ENCODE measurements at places on chromosomes 2 and 18.

DNA sequence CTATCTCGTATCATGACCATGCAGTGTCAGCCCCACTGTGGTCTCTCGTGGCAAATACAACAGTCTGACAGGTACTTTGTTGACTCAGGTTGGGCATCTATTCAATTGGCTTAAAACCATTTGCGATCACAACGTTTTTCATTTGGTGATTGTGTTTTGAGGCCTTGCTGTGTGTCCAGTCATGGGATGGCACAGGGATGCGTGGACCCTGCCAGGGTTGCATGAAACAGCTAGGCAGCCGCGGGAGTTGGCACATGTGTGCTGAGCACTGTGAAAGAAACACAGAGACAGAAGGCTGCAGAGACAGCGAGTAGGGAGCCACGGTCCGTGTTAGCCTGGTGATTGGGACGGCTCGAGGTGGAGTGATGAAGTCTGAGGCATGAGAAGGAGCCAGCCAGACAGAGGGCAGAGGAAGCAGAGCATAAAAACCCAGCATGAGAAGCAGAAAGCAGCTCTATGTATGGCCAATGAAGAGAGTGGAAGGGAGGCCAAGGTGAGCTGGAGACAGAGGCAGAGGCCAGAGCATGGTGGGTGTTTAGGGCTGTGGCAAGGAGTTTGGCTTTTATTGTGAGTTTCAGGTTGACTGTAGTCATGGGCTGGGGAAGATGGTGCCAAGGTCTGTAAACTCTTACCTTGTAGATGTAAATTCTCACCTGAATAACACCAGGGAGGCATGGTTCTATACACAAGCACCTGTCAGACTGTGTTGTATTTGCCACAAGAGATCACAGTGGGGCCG lies 31.8 kb upstream of the IL1R1 start:
- no peak for DNase-seq

DNA sequence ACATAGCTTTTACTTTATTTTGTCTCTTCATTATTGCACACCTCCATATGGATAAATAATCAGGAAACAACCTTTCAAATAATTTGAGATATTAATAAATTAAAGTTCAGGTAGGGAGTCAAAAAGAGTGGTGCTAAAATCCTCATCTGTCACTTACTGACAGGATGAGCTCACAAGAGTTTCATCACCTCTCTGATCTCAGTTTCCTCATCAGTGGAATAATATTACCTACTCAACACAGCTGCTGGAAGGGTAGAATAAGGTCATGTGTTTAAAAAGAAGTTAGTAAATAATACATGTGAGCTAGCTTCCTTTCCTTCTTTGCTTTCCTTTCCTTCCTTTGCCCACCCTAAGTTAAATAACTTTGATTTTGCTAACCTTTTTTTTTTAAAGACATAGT lies 61.9 kb downstream of the RDH14 start:
- no peak for DNase-seq

- no peak for DNase-seq
These were observed 2.8 kb downstream of the SH3BP4 start for GRCh38 chr2:234954551-234954992.

DNA sequence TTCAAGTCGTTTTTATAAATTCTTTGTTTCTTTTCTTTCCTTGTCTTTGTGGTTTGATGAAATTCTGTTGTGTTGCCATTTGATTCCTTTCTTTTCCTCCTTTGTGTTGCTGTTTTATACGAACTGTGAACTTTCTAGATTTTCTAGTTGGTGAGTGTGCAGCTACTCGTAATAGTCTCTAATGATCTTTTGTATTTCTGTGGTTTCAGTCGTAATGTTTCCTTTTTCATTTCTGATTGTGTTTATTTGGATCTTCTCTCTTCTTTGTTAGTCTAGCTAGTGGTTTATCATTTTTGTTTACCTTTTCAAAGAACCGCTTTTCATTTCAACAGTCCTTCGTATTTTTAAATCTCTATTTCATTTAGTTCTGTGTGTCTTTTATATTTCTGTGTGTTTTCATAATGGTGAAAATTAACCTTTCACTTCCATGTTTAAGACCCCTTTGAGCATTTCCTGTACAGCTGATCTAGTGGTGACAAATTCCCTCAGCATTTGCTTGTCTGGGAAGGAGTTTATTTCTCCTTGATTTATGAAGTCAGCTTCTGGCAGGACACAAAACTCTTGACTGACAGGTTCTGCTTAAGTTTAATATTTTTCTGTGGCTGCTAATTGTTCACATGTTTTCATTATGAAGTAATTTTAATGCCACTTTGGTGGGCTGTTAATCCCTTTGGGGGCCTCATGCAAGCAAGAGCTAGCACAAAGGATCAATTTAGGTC lies 16.2 kb upstream of the MALT1 start:
- DNase-seq = no peak

DNA sequence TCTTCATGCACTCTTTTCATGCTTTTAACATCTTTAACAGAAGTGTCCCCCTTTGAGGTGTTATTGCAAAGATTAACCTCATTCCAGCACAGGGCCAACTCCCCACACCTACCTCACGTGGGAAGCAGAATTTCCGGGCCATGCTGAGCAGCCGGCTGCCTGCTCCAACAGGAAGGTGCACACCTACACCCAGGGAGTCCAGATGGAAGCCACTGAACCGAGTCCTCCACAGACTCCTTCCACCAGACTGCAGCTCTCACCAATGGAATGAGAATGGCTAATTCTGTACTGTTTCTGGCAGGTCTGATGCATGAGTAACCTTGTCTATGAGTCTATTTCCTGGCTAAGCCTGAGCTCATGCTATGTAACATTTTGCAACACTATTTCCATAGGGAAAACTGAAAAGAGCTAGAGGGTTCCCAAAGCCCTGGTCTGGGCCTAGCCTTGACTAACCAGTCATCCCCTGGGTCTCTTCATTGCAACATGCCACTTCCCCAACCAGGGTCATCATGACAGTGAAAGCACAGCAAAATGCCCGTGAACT lies 11.0 kb downstream of the ERFE start:
- DNase-seq = no peak

Measured in natural killer cell (primary cell).